ENCODE measurements at places on chromosomes 1 and 21.

GRCh38 chr1:201334325-201335173 lies 42.9 kb downstream of the TNNT2 start:
- DNase-seq, result no peak

GRCh38 chr1:204493984-204494280 lies 673 bp downstream of the PIK3C2B start:
- peak; percentile 54 for DNase-seq

GRCh38 chr1:2528016-2528415 lies 1.6 kb upstream of the PANK4 start:
- DNase-seq, result no peak

DNA sequence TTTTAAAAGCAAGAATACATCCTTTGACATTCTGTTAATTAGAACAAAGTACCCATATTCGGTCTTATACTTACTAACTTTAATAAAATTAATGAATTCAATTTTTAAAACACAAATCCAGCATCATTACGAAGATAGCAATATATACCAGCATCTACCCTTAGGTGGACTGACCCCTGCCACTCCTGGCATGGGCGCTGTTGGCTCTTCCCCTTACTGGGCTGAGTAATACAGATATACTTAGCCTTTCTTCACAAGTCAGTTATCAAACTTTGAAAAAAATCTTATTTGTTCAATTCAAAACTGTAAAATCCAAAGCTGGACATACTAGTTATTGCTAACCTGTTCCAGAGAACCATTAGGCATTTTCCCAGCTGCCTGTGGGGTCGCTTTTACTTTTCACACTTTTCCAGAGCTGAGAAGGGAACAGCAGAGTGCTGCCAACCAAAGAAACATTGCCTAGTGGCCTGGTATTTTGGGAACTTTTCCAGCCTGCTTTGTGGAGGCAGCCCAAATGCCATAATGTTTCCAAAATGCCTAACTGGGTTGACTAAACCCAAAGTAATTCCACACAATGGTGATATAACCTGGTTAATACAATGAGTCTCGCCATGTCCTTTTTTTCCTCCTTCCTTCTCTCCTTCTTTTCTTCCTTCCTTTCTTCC lies 424.7 kb upstream of the ADGRL2 start:
- DNase-seq, result no peak

DNA sequence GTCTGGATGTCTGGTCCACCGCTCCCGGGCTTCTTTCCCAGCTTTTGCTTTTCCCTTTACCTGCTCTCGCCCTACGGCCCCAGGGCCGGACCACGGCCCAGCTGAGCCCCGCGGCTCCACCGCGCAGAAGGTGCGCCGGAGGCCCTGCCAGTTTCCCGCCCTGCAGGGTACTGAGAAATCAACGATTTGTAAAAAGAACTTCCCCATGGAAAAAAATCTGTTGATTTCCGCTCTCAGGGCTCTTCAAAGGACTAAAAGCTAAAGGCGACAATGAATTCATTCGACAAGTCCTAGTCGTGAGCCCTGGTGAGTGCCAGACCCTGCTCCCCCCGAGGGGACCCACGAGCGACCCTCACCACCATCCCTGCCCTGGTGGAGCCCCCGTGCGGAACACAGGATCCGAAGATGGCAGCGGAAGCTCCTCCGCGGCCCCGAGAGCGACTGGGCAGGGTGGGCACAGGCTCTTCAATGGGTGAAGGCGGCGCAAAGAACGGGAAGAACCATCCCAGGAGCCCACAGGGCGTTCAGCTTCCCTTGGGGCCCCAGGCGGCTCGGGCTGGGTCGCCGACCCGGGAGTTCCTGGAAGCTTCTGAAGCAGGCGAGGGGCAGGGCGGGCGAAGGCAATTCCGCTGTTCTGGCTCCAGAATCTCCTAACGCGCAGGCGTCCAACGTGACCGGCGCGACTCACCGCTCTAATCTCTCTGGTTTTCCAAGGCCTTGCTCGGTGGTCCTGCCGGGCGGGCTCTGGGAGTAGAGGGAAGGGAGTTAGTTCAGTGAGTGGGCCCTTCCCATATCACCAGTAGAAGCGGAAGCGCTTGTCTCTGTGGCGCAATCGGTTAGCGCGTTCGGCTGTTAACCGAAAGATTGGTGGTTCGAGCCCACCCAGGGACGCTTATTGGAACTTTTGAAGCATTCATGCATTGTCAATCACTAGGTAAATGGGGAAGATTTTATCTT lies 6.6 kb upstream of the RNU1-2 start:
- peak; percentile 41 for DNase-seq

- no peak for DNase-seq
Observed at GRCh38 chr1:36693161-36693525, 210.4 kb upstream of the CSF3R start.

- DNase-seq, result no peak
Observed at GRCh38 chr1:211895126-211895759, 64.7 kb upstream of the LPGAT1 start.

DNA sequence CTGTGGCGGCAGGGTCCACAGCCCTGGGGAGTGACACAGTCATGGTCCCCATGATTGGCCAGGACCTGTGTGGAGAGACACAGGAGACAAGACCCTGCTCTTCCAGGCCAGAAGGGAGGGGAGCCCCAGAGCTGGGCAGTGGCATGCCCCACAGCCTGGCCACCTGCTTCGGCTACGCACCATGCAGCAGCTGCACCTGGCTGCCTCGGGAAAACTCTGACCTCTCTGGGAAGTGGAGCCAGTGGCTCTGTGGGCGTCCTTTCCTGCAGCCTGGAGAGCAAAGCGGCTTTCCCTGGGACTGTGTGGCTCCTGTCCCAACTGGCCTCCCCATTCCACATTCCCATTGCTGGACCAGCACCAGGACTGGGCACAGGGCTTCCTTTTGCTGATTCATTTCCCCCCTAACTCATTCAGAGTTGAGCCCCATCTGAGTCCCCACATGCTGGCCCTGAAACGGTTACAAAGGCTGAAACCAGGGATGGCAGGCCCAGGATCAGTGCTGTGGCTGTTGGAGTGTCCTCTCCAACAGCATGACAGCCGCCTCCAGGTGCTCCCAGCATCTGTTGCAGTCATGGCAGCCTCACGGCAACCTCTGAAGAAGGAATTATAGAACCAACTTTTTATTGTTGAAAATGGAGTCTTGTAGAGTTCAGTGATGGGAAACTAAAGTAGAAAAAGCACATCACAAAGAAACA lies 15.0 kb downstream of the OXCT2 start:
- DNase-seq, result no peak

Data from NCI-H1436 (cell line).